ENCODE measurements at places on chromosomes 2 and 18.
A peak's percentile ranks its signal among the peaks of the same experiment; 100 is the strongest.

DNA sequence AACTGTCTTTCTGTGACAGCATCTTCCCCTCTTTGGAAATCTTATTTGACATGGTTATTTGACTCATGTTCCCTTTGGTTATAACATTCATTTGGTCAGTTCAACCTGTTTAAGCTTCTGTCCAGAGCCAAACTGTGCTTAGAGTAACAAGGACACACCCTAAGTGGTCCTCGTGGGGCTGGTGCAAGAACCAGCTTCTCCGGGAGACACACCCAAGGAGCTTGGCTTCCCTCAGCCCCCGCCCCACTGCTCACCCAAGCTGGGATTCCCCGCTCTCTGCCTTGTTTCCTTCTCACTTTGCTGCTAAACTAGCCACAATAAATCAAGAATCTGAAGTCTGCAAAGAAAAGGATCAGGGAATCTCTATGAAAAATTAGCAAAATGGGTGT is 1.4 kb downstream of the SCYGR3 start:
- no peak for DNase-seq

DNA sequence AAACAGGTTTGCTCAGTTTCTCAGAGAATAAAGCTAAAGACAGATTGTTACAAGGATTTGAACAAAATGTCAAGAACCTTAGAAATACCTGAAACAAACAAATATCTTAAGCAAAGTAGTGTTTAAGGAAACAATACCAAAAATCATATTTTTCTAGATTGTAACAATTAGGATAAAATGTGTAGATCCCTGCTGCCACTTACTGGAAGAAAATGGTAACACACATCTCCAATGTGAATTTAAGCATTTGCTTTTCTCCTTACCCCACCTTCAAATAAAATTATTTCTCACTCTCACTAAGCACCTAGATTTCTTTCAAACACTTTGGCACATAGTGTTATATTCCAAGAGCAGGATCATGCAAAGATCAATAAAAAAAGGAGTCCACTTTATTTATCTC is 34.9 kb downstream of the SUCLG1 start:
- DNase-seq = no peak

DNA sequence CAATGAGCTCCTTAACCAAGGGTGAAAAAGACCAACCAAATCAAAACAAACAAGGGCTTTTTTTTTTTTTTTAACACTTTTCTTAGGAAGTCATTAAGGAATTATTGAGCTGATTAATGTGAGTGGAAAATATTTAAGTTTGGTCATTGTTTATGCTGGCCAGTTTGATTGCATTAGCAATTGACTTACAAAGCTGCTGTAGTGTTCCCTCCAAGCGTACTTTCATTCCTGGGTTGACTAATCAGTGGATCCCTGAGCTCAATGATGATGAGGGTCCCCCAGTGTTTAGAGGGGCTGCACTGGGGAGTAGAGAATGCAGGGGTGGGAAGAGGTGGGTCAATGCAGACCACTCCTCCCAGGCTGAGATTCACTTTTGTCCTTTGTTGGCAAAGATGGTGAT is 119.3 kb downstream of the PRKCE start:
- no peak for DNase-seq

DNA sequence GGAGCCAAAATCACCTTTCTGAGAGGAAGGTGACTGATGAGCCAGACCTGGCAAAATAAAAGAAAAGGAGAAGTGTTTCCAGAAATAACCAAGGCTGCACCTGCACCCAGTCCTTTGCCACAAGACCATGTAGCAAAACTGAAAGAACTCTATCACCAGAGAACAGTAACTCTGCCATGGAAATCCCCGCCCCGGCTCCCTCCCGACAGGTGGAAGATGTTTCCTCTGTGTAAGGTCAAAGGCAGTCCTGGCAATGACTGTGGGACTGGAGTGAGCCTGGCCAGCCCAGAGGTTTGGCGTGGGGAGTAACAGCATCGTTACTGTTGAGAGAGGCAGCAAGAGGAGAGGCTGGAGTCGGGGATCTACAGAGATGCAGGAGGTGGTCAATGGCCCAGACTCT is 42.3 kb downstream of the SPRED2 start:
- DNase-seq = no peak

- no peak for DNase-seq
Observed at GRCh38 chr2:98399140-98399539, 45.5 kb upstream of the INPP4A start.

GRCh38 chr2:199870581-199870980 is 19.6 kb upstream of the FTCDNL1 start:
- DNase-seq = no peak

DNA sequence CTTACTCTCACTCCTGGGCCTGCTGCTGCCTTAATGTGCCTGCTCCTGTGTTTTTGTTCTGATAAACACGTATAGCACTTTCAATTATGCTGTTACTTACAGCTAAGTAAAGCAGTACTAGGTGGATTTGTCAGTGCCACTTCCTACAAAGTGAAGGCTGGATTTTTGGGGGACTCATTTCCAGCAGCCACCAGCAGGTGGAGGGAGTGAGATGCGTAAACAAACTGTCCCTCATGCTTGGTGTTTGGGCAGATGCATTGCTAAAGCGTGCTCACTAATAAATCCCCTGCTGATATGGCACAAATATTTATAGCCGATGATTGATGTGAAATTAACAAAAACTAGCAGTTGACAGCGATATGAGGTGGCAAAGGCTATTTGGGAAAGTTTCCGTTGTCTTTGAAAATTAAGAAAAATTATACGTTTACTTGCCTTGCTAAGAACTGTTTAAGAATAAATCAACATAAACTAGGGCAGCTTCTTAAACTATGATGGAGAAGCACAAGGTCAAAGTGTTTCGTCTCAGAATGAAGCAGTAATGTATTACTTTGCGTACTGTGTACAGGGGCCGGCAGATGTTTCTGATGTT is 101.7 kb downstream of the AGAP1 start:
- DNase-seq = no peak

- DNase-seq = no peak
Observed at GRCh38 chr2:173860082-173860481, 105.1 kb downstream of the SP3 start.

DNA sequence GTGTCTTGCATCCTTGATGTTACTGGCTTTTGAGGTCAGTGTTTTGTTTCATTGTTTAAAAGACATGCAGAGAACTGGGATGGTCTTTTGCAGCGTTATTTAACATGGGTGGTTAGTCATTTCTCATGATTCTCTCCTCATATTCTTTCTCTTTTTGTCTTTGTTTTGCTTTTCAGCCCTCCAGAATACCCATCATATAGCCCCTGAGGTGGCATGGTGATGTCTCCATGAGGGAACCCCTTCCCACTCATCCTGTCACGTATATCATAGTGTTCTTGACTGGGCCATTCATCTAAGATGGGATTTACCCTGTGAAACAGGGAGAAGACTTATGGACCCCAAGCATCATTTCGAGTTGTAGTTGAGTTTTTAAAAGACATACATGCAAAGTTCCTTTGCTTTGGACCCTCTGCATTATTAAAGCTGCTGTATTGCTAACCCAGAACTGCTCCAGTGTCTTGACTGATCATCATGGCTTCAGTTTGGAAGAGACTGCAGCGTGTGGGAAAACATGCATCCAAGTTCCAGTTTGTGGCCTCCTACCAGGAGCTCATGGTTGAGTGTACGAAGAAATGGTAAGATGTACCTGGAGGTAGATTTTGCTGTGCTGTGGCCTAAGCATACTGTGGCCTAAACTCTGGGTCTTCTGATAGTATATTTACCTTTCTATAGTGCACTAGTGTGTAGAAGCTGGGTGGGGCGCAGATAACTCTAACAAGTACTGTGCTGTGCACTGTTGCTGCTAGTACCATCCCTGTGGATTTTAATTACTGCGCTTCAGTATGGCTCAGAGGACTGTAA is 1.4 kb downstream of the EHBP1 start:
- no peak for DNase-seq

DNA sequence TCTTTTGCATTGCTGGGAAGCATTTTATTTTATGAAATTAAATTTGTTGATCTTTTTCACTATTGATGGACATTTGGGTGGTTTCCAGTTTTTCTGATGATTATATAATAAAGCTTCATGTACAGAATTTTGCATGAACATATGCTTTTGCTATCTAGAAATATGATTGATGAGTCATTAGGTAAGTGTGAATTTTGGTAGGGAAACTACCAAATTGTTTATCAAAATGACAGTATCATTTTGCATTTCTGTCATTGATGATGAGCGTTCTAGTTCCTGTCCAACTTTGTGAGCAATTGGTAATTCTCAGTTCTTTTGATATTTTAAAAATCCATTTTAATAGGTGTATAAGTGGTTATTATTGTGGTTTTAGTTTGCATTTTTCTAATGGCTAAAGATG is 67.7 kb downstream of the TAF4B start:
- DNase-seq = no peak

DNA sequence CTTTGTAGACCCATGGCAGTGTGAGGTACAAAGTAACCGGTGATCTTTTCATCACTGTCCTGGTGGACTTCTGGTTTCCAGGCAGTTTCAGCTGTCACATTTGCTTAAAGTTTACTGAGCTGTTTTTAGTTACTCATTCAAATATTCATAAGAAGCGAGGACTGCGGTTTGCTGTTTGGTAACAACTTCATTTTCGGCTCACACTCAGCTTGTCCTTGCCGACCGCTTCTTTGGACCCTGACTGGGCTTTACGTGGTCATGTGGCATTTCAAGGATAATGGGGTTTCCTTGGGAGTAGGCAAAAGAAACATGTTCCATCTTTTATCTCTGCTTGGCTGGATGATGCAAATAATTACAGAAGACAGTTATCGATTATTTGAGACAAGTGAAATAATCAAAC is 350.7 kb downstream of the PAX3 start:
- no peak for DNase-seq

GRCh38 chr2:33051586-33052360 is 105.0 kb downstream of the LTBP1 start:
- no peak for DNase-seq

DNA sequence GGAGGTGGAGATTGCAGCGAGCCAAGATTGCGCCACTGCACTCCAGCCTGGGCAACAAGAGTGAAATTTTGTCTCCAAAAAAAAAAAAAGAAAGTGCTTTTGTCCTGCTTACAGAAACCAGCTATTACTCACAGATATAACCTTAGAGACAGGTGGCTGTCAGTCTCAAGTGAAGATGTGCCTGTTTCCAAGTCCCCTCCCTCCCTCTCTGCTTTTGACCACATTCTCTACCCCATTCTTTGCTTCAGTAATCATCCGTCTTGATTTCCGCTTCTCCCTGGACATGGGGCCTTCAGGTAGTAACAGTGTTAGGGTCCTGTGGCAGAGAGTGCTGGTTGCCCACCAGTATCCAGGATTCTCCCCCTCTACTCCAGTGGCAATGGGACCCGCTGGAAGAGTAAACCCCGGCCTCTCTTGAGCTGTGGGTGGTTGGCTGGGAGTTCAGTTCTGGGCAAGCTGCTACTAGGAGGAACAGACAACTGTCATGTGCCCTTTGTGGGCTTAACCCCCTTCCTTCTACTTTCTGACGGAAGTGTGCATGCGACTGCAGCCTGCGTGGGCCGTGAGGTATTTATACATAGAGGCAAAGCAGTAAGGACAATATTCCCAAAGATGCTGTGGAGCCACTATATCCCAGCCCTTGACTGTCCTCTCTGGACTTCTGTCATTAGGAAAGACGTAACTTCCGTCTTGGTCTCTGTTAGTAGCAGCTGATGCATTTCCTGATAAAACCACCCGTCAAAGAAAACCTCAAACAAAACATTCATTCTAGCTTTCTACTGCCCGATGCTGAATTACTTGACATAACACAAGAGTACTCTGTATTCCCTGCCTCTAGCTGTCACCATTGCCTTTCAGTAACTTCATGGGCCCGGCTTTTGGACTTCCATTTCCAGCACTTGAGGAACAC is 17.8 kb downstream of the PDCL3 start:
- DNase-seq = peak; percentile 22

DNA sequence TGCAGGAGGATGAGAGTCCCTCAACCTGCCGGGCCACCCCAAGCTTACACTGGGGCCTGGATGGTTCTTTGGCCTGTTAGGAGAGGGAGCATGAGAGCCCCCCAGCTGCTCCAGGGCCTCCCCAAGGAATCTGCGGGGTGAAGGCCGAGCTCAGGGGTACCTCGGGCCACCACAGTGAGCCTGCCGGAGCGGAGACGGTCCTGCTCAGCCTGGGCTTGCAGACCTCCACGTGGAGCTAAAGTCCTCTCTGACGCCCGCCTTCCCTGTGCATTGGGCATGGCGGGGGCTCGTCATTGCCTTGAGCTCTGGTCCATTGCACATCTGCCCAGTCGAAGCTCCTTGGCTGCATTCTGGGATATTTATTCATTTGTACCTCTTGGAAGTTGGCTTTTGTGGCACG is 62.7 kb downstream of the ASB1 start:
- no peak for DNase-seq

- no peak for DNase-seq
Observed at GRCh38 chr2:19140463-19141208, 217.8 kb downstream of the OSR1 start.

GRCh38 chr18:9689253-9689652 is 18.8 kb upstream of the RAB31 start:
- DNase-seq = no peak

DNA sequence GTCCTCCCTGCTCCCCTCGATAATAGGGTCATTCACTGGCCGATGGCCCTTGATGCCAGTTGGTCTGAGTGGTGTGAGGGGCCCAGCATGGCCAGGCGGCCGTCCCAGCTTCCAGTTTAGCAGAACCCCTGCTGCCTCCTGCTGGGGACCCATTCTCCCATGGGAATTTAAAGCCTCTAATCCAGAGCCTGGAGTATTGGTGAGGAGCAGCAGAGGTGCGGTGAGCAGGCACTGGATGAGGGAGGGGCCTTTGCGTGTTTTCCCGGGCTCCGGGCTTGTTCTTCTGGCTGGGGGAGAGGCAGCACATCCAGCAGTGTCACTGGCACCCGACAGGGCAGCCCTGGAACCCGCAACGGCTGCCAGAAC is 17.4 kb downstream of the KCNIP3 start:
- no peak for DNase-seq

DNA sequence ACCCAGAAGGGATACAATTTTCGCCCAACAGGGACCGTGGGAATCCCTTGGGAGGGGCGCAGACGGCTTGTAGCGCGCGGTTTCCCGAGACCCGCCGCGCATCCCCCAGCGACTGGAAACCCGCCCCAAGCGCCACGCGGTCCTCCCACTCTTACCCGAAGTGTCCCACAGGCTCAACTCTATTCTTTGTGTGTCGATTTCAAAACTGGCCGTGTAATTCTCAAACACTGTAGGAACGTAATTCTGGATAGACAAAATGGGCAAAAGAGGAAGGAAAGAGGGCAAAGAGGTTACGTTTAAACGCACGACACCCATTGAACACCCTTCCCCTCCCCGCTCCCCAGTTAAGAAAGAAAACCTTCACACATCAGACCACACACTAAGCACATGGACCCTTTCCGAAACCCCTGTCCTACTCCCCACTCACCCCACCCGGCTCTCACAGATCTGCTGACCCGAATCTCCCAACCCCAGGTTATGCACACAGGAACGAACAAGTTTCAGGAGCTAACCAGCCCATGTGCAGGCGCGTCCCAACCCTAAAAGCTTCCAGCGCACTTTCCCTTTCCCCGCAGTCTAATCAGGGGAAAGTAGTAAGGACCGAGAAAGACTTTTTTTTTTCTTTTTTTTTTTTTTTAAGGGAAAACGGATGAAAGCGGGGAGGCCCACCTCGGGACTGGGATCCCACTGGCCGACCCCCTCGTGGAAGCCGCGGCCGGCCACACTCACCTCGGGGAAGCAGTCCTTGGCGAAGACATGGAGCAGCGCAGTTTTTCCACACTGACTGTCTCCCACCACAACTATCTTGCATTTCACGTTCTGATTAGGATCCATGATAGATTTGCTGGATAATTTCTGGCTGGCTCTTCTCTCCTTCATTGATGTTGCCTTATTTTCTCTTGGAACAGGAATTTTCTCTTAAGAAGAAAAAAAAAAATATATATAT is 655 bp downstream of the RND3 start:
- DNase-seq = no peak

GRCh38 chr18:78418379-78418778 is 561.2 kb upstream of the SALL3 start:
- no peak for DNase-seq

All from NK-92 treated with Interleukin-12 subunit alpha and Interleukin-12 subunit beta, amount 100 ng/mL, for 24 hours (cell line).